Stimulated activated CD4-positive, alpha-beta T cell treated with anti-CD3 and anti-CD28 coated beads, Interleukin-12 subunit alpha, Interleukin-12 subunit beta, amount 100 ng/mL, for 4 hours (primary cell): ENCODE measurements at places on chromosomes 3 and 15.

DNA sequence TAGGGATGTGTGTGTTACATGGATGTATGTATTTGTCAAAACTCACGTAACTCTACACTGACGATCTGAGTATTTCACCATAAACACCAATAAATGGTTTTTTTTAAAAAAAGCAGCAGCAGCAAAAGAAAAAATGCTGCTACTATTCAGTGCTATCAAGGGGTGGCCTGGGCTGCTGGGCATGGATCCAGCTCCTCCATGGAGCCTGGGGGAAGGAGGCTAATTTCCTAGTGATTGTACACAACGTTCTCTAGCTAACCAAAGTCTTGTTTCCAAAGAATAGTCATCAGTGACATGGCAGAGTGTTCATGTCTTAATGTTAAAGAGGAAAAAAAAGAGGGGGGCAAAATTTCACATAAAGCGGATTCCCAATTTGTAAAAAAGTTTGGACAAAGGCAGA lies 29.0 kb downstream of the POMGNT2 start:
- no peak for DNase-seq

DNA sequence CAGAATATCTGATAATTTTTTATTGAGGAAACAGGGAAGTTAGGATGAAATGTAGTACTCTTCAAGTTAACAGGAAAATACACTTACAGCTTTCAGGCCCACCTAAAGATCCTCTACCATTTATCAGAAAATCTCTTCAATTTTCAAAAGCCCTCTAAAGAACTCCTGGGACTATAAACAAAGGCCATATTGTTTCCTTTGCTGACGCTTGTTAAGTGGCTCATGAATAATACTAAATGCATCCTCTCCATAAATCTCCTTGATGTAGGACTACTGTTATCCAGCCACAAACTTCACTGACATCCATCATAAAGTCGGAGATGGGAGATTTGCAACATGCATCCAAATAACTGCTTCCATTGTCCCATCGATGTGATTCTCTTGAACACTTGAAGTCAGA lies 326.5 kb downstream of the ZIC1 start:
- DNase-seq = no peak

- DNase-seq = no peak
Measured at GRCh38 chr15:64732156-64732860, 43.1 kb downstream of the RBPMS2 start.

- no peak for DNase-seq
Measured at GRCh38 chr3:46422617-46423016, 15.6 kb downstream of the CCRL2 start.

- no peak for DNase-seq
Measured at GRCh38 chr3:197104738-197105137, 75.1 kb upstream of the MELTF start.

DNA sequence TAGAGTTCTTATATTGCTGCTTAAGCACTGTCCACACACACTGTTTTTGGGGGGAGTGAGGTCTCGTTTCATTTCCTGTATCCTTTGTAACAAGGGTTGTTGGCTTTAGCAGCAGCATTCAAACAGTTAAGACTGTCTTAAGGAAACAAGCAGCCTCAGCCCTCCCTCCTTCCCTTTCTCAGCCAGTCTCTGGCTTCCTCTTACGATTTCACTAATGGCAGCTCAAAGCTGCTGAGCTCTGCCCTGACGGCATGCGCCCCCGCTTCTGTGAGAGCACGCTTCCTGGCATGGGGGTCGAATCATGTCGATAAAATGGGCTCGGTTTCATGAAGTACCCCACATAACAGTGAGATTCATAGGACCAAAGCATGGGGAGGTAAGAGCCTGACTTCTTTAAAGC lies 105.0 kb downstream of the KLHL25 start:
- DNase-seq = peak; percentile 41

DNA sequence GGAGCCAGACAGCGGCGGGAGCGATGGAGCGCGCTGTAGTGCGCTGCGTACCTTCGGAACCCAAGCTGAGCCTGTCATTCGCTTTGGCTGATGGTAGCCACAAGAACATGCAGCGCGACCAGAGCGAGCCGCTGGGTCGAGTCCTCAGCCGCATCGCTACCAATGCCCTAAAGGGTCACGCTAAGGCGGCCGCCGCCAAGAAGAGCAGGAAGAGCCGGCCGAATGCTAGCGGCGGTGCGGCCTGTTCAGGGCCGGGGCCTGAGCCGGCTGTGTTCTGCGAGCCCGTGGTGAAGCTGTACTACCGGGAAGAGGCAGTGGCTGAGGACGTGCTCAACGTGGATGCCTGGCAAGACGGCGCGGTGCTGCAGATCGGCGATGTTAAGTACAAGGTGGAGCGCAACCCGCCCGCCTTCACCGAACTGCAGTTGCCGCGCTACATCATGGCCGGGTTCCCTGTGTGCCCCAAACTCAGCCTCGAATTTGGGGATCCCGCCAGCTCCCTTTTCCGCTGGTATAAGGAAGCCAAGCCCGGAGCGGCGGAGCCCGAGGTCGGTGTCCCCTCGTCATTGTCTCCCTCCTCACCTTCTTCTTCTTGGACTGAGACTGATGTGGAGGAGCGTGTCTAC lies 498 bp downstream of the PDE12 start:
- no peak for DNase-seq

DNA sequence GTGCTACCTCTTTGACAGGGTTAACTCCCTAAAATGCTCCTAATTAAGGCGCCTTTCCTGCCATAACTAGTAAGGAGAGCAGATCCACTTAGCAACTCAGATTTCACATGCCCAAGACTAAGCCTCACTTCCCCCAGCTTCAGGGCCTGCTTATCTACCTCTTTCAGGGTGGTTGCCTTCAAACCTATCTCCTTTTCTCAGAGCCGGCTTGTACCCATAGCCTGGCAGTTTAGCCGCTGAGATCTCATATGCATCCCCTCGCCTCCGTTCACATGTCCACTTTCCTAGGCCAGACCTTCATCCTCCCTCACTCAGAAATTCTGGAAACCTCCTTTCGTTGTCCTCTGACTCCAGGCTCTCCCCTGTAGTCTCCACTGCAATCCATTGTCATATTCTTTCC lies 1.0 kb upstream of the FSTL1 start:
- DNase-seq = no peak

GRCh38 chr15:89662893-89663626 lies 7.8 kb upstream of the KIF7 start:
- DNase-seq = no peak

DNA sequence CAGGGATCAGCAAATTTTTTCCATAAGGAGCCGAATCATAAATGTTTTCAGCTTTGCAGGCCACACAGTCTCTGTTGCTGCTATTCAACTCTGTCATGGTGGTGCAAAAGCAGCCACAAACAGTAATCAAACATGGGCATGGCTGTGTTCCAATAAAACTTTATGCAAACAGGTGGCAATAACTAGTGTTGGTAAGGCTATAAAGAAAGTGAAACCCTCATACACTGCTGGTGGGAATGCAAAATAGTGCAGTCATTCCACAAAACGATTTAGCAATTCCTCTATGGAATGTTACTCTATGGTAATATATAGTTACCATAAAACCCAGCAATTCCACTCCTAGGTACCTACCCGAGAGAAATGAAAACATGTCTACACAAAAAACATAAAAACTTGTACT lies 14.0 kb upstream of the MRPS25 start:
- no peak for DNase-seq

DNA sequence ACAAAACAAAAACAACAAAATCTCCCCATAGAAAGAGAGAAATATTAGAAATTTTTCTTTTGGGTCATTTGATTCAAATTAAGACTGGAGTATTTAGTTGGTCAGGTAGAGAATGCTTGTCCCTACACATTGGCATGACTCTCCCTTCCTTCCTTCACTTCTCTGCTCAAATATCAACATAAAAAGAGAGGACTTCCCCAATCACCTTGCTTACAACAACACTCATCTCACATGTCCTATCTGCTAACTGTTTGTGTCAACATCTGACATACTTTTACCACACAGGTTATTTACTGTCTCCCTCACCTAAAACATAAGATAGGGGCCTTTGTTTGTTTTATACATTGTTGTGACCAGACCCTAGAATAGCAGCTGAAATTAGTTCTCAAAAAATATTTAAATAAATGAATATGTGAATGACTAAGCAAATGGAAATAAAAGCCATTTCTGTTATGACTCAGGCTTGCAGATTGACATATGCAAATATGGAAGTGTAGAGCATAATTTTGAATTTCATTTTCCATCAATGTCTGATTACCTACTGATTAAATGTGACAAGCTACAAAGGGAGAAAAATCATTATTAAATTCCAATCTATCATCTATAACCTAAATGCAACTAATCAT lies 304.8 kb downstream of the CTNNB1 start:
- DNase-seq = no peak

DNA sequence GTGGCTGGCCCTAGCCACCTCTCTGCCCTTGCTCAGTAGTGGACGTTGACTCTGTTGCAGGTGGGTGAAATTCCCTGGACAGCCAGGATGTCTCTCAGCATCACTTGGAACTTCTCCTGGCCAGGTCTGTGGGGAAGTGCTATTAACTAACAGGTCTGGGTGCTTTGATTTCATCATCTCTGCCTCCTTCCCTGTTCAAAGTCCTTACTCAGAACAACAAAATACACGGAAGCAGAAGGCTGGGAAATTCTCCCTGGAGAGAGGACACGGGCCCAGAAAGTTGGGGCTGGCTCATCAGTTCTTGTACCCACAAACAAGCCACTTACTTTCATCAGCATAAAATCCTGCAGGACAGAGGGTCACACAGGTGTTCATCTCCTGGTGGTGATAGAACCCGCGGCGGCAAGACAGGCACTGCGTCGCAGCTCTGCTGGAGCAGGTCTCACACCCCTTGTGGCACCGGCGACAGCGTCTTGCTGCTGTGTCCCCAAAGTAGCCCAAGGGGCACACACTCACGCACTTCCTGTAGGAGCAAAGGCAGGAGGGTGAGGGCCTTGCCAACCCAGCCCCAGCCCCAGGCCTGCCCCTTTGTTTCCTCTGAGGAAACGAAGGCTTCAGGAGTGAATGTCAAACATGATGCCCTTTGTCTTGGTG lies 29.6 kb upstream of the SNRPA1 start:
- no peak for DNase-seq

GRCh38 chr3:4981665-4982494 lies 2.6 kb downstream of the BHLHE40 start:
- DNase-seq = no peak

DNA sequence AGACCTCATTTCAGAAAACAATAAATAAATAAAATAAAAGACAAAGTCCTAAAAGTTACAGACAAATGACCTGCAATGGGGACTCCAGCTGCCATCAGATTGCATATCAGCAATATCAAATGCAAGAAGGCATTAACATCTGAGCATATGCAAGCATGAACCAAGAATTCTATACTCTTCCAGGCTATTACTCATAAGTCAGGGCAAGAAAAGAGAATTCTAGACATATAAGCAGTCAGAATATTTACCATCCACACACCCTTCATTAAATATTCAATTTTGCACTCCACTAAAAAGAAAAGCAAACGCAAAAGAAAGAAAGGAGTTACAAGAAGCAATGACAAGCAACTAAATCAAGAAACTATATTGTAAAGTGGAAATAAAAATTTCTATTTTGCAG lies 21.1 kb downstream of the PLA2G4F start:
- no peak for DNase-seq

DNA sequence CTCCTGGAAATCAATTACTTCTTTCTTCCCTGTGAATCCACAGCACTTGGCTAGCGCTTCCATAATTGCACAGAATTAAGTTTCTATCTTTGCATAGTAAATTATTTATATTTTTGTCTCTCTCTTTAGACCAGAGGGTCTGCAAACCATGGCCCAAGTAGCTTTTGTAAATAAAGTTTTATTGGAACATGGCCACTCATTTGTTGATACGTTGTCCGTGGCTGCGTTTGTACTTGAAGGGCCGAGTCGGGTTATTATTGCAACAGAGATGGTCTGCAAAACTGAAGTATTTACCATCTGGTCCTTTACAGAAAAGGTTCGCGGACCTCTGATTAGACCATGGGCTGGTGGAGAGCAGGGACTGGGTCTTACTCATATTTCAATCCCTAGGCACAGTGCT lies 102.5 kb downstream of the RPLP1 start:
- DNase-seq = no peak

GRCh38 chr3:40677321-40677720 lies 152.6 kb downstream of the ZNF621 start:
- DNase-seq = no peak

DNA sequence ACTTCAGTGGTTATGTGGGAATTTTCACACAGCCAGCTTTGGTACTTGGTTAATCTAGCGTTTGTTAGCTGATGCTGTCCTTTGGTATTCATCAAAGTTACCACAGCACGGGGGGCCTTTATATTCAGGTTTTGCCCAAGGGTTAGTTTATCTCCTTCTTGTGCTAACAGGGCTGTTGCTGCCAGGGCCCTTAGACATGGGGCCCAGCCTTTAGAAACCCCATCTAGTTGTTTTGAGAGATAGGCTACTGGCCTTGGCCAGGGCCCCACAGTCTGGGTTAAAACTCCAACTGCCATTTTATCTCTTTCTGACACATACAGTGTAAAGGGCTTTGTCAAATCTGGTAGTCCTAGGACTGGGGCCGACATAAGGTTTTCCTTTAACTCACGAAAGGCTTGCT lies 7.5 kb upstream of the DNAAF4 start:
- no peak for DNase-seq

GRCh38 chr3:135629701-135630408 lies 335.7 kb upstream of the PPP2R3A start:
- no peak for DNase-seq

- no peak for DNase-seq
Measured at GRCh38 chr3:38149708-38150107, 11.2 kb downstream of the MYD88 start.

GRCh38 chr3:113287803-113288648 lies 76.7 kb downstream of the BOC start:
- DNase-seq = peak; percentile 38

- no peak for DNase-seq
Measured at GRCh38 chr15:19899021-19899824, 642.4 kb downstream of the GOLGA6L6 start.

DNA sequence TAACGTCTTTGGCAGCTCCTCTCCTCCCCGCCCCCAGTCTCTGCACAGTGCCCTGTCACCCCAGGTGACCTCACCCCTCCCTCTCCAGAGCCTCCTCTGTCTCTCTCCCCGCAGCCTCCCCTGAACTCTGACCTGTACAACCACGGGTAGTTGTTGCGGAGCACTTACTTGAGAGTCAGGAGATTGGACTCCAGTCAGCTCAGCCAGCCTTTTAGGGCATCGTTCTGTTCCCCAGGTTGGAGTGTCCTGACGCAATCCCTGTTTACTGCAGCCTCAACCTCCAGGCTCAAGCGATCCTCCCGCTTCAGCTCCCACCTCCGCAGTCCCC lies 177.7 kb downstream of the UACA start:
- DNase-seq = no peak
